Memory B cell (primary cell): ENCODE measurements at places on chromosomes 7 and 10.

GRCh38 chr10:22701132-22701826, 13.1 kb downstream of the PIP4K2A start:
- no peak for DNase-seq

DNA sequence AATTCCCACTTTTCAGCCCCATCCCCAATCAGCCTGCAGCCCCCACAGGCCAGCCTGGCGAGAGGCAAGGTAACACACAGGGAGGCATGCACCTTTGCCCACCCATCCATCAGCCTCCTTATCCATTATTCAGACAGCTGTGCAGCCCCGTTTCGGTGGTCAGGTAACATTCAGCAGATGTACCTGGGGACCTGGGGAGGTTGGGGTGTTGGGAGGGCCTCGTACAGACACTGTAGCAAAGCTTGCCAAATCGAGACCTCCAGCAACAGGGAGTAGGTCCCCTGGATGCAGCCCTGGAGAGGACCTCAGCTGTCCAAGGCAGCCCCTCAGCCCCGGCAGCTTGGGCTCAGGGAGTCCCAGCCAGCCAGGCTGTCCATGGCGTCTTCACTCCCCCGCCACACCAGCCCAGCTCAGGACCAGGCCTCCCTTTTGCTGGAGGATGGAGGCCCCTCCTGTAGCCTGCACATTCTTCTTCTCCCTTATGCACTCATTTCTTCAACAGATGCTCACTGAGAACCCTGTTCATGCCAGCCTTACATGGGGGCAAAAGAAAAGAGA, 8.5 kb upstream of the DRGX start:
- no peak for DNase-seq

GRCh38 chr10:47034441-47035051, 123.3 kb downstream of the PTPN20 start:
- DNase-seq = no peak

DNA sequence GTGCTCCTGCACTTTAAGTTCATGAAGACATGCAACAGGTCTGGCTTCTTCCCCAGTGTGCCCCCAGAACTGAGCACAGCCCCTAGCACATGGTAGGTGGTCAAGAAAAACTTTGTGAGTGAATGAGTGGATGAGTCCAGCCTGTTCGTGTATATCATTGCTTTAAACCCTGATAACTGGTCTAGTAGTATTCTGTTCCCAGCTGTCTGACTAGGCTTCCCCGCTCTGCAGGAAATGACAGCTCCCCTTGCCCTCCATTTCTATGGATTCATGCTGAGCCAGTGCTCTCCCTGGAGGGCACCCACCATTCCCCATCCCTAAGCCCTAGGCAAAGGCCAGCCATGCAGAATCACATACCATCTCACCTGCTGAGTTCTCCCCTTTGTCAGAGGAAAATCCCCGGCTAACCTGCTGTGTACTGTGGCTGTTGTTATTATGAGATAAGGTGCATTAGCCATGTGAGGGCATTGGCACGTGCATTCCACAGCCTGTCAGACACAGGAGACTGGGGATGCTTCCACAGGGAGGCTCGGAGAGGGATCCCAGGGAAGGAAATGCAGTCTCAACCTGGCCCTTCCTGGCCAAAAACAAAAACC, 698.9 kb downstream of the GRID1 start:
- DNase-seq = no peak

- no peak for DNase-seq
Observed at GRCh38 chr7:141167381-141167964, 93.6 kb downstream of the TMEM178B start.

DNA sequence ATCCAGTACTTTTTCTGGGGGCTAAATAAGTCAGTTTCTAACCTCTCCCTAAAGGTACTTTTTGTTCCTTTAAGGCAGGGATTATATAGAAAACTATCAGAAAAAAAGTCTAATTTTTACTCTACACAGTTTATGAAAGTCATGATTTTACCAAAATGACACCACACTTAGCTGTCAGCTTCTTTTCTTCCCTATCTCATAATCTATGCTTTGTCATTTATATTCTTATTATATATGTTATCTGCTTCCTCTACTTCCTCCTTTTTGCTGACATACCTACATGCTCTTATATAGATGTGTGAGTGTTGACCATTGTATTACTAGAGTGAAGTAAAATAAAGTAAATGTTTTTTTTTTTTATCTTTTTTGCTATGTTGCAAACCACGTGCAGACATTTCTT, 203.9 kb upstream of the CHRM2 start:
- no peak for DNase-seq

DNA sequence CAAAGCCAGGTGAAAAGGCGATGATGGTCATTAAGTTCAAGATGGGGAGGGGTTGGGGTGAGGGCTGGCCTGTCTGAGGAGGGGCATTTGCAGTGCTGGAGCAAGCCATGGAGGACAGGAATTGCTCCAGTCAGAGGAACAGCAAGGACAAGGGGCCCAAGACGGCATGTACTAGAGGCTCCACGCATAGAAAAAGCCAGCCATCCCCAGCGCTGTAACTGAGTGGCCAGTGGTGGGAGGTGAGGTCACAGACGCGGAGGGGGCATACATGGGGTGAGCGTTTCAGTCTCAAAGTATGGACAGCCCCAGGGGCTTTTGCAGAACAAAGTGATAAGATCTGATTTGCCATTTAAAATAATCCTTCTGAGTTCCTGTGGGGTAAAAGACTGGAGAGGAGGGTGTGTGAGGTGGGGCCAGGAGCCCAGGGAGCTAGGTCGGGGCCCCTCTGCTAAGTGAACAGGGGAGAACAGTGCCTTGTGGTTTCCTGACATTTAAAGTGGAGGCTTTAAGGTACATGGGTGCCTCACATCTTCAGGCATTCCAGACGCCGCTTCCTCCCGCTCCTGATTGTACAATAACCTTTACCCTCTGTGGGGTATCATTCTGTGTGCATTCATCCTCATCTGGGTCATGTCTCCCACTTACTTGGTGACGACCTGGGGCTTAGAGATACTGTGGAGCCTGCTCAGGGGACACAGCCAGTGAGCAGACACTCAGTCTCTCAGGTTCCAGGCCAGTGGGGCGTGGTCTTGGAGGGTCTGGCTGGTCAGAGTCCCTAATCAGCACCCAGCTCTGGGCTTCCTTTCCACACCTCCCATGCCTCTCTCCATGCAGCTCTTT, 105.6 kb upstream of the GPR26 start:
- no peak for DNase-seq

DNA sequence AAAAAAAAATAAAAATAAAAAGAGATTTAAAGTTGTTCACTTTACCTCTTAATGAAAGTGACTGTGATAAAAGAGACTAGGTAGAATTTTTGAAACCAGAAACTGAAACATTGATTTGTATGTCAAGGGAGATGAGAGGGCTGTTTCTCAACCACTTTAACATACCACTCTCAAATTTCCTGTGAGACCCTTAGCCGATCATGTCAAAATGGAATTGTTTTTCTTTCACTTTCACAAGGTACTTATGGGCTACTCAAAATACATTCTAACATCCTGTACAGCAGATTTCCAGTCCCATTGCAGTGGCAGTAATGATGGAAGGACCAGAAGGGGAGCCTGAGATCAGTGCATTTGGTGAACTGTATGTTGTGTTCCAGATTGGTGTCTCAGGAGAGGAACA, 261.2 kb downstream of the PPP1R3A start:
- no peak for DNase-seq
